ENCODE measurements at places on chromosomes 5 and 9.

GRCh38 chr5:21663082-21663481, 1190.1 kb downstream of the CDH12 start:
- no peak for DNase-seq

DNA sequence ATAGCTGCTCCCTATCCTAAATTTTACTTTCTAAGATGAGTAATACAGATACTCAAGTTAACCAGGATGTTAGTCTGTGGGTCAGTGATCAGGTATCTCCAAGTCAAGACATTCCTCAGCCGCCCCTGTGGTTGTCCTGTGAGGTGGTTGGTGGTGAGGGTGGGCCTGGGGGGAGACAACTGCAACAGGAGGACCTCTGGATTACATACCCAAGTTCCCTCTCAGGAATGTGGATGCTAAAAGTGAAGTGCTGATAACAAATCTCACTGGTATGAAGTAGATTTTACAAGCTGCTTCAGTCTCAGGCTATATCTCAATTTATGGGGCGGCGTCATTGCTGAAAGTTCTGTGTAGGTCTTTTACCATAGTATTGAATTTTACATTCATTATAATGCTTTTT, 38.3 kb downstream of the SLC1A3 start:
- no peak for DNase-seq

DNA sequence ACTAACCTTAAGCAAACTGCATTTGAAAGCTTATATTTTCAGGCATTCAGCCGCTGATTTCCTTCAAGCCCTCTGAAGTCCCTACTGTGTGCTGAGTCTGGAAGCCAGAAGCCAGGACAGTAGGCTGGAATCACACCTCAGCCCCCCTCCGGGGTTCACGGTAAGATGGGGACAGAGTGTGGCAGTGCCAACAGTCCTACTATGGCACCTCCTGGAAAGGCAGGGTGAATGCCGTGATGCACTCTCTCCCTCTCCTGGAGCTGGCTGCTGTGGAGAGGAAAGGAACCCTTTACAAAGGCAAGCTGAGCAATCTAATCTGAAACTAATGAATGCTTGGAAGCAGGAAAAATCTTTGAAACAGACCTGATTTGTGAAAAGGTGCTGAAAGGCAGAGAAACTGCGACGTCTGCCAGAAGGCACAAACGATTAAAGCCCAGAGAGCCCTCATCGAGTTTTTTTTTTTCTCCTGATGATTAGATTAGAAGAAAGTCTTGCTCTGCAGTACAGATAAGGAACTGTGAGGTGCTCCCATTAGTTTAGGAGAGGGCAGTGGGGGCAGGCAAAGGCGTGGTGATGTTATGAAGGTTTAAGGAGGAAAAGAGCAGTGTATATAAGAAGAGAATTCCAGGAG, 21.0 kb downstream of the ANKH start:
- DNase-seq, result no peak

GRCh38 chr9:103816146-103816545, 278.0 kb upstream of the SMC2 start:
- DNase-seq, result no peak

GRCh38 chr5:36323926-36324781, 22.5 kb upstream of the RANBP3L start:
- no peak for DNase-seq

DNA sequence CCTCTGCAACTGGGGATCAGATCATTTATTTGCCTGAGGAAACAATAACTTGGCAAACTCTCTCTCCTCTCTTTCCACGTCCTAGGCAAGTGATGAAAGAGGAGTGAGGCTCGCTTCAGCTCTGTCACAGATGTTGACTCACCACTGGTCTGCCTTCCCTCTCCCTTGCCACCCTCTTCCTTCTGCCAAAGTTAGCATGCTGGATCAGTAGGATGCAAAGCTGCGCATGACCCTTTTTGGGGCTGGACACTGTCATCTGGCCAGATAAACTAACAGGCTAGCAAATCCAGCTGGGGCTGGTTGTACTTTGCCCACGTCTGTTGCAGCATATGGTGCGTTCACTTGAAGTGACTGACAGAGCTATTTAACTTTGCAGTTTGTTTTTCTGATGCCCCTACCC, 36.2 kb upstream of the SMARCA2 start:
- DNase-seq, result no peak

DNA sequence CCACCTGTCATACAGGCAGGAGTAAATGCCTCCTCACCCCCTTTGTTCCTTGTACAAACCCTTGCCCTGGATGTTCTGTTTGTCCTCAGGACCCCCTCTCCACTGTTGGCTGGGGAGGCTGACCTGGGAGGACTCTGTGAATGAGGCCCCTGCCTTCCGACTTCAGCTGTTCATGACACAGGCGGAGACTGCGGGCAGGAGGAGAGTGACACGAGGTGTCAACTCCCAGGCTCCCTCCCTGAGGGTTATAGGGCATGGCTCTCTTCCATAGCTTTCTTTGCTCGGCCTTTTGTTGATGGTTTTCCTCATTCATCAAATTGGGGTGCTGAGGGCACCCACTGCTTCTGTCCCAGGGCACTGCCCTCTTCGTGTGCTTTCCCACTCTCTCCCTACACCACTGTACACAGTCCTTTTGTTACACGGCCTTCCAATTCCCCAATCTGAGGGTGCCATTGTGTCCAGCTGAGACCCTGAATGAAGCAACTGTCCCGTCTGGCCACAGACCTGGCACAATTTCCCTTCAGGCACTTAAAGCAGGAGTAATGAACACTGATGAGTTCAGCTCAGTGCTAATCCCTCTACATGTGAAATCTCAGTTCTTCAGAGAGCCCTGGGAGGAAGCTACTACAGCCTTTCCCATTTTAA, 33.8 kb downstream of the KCNIP1 start:
- no peak for DNase-seq

DNA sequence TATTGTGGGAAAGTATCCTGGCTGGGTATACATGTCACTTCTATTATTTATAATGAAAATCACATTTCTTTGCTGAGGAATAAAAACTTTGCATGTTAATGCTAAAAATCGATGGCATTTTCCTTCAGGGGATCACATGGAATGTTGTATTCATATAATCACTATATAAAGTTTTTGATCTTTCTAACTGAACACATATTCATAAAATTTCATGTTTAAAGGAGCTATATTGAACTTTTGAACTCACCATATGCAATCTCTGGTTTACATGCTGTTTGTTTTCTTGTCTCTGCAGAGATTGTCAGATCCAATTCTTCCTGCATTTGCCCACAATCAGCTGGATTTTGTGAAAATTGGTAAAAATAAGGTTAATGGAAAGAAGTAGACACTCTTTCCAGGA, 33.4 kb upstream of the TRAF1 start:
- DNase-seq, result no peak

DNA sequence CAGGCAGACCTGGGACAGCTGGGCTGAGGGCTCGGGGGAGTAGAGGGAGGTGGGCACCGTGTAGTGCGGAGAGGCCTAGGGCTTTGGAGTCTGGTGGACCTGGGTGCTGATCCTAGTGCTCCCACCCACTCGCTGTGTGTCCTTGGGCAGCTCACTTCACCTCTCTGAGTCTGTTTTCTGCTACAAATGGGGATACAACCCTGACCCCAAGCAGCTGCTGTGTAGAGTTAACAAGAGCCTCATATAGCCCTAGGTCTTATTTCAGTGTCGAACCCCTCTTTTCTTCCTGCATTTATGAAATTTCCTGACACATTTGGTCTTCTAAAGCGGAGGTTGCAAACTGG, 16.4 kb downstream of the ERGIC1 start:
- no peak for DNase-seq

- peak; percentile 70 for DNase-seq
Observed at GRCh38 chr5:132094393-132095076, 20.9 kb downstream of the CSF2 start.

- no peak for DNase-seq
Observed at GRCh38 chr9:108400297-108400696, 455.5 kb downstream of the ACTL7B start.

GRCh38 chr9:88378317-88378716, 9.9 kb upstream of the SPIN1 start:
- no peak for DNase-seq

Measured in T1000 (cell line).